ENCODE measurements at places on chromosomes 1 and 21. TPM values are rescaled to one million over a fixed set of nuclear protein-coding genes. Genes with fewer than 3 reads are reported as not detected.

The ATP1A4 gene
- total RNA-seq: not detected

DNA sequence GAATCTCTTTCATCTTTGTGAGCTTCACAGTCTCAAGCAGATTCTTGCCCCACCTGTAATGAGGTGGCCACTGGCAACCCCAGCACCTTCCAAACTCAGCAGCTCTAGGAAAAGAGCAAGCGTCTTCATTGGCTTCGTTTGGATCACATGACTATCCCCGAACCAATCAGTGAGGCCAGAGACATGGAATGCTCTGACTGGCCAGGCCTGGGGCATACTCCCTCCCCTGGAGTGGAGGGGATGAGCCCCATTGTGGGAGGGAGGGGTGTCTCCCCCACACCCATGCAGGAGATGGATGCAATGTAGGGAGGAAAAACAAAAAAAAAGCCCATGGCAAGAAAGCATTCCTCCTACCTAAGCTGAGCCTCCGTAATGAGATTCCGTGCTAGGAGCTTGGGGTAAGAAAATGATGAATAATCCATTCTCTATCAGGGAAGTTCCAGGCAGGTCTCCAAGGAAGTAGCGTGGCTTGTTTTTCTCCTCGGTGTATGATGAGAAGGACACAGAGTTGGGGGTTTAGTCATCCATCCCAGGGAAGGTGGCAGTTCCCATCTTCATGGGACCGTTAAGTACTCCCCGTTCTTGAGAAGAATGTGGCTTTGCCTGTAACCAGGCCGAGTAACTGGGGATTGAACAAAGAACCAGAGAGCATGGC, 32.7 kb downstream of the FHAD1 start:
- no peaks in the 10 kb centered on the region for H3K36me3 ChIP-seq
- H3K4me3 ChIP-seq: no peak overlapping the region
- H3K4me1 ChIP-seq: no peaks in the 10 kb centered on the region
- H3K27me3 ChIP-seq: no peaks in the 10 kb centered on the region
- no peak for DNase-seq
- no peak overlapping the region for H3K27ac ChIP-seq

DNA sequence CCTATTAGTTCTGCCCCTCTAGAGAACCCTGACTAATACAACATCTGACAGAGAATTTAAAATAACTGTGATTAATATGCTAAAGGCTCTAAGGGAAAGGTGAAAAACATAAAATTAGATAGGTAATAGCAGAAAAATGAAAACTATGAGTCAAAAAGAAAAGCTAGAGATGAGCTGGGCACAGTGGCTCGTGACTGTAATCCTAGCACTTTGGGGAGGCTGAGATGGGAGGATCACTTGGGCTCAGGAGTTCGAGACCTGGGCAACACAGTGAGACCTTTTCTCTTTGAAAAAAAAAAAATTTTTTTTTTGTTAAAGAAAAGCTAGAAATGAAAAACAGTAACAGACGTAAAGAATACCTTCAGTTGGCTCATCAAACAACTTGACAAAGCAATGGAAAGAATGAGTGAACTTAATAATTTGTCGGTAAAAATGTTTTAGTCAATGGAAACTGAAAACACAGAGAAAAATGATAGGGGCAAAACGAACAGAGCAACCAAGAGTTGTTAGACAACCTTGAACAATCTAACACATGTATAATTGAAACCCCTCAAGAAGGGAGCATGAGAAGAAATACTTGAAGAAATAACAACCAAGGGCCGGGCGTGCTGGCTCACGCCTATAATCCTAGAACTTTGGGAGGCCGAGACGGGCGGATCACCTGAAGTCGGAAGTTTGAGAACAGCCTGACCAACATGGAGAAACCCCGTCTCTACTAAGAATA, 132.9 kb upstream of the GFI1 start:
- no peaks in the 10 kb centered on the region for H3K4me1 ChIP-seq
- H3K36me3 ChIP-seq: no peaks in the 10 kb centered on the region
- no peak for DNase-seq
- H3K27ac ChIP-seq: no peak overlapping the region
- H3K27me3 ChIP-seq: no peaks in the 10 kb centered on the region

GRCh38 chr1:230787471-230787870, 40.3 kb downstream of the CAPN9 start:
- no peak overlapping the region for H3K27ac ChIP-seq
- H3K36me3 ChIP-seq: no peaks in the 10 kb centered on the region
- no peak for DNase-seq
- H3K27me3 ChIP-seq: no peaks in the 10 kb centered on the region
- no peak overlapping the region for H3K4me3 ChIP-seq
- no peaks in the 10 kb centered on the region for H3K4me1 ChIP-seq

The TBX15 gene
- total RNA-seq: not detected

GRCh38 chr1:45803299-45803780, at the start of gene MAST2:
TSS of gene MAST2 (plus strand) at chr1:45803612. CDS start at chr1:45803896, 284 bp downstream.
- H3K36me3 ChIP-seq: no peaks in the 10 kb centered on the region
- peak within 1 kb of the TSS; percentile 55 for H3K27ac ChIP-seq
- peak; percentile 56 for DNase-seq
- H3K27me3 ChIP-seq: no peaks in the 10 kb centered on the region
- H3K4me1 ChIP-seq: peaks cover 21% of the 10 kb centered on the region

GRCh38 chr1:205951746-205952145, 8.5 kb upstream of the SLC26A9 start:
- peaks cover 34% of the 10 kb centered on the region for H3K27me3 ChIP-seq
- H3K4me1 ChIP-seq: no peaks in the 10 kb centered on the region
- DNase-seq: no peak
- H3K36me3 ChIP-seq: no peaks in the 10 kb centered on the region

The CAPN2 gene
- total RNA-seq: 173 TPM

The PRKAA2 gene
- 1.6 TPM for total RNA-seq

The SYTL1 gene
- 75.9 TPM for total RNA-seq

DNA sequence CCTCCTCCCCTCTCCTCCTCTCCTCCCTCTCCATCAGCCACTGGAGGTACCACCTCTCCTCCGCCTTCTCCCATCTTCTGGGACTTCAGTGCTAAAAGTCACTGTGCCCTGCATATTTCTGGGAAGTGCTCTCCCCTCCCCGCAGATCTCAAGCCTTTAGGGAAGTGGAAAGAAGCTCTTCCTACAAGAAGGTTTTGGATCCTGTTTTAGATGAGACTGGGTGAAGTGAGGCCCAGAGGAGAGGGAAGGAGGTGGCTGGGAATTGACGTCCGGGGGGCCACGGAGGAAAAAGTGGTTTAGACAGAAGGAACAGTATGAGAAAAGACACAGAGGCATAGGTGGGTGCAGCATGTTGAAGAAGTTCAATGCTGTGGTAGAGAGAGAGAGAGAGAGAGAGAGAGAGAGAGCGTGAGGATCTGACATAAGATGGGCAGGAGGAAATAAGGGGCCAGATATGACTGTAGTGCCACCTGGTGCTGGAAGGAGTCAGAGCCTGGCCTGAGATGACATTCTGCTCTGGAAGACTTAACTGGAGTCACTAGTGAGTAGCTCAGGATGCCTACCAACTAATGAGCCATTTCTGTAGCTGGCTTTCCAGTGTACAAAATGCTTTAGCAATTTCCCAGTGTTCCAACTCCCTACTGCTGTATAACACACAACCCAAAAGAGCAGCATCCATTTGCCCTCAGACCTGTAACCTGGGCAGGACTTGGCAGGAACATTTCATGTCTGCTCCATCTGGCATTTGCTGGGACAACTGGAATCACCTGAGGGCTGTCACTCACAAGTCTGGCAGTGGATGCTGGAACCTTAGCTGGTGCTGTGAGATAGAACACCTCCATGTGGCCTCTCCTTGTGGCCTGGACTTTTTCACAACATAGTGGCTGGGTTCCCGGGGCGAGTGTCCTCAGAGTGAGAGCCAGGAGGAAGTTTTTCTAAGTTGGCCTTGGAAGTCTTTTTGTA, 16.6 kb upstream of the ZSCAN20 start:
- peaks cover 40% of the 10 kb centered on the region for H3K4me1 ChIP-seq
- H3K4me3 ChIP-seq: no peak overlapping the region
- H3K27me3 ChIP-seq: no peaks in the 10 kb centered on the region
- DNase-seq: peak; percentile 80
- no peaks in the 10 kb centered on the region for H3K36me3 ChIP-seq

DNA sequence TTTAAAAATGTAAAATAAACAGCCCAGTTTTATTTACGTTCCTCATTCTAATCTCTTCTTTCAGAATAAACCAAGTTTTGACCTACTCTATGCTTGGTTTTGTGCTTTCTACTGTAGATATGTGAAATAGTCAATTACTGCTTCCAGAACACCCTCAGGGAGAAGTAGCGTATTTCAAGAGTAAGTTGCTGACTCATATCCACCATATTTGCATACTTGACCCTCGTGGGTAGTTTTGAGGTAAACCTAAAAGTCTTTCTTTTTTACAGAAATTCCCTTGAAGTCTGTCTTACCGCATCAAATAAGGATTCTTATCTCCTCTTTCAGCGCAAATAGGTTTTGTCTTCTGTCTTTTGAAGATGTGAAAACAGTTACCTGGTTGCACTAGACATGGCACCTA, 1.4 kb upstream of the OR2L3 start:
- H3K4me1 ChIP-seq: no peaks in the 10 kb centered on the region
- no peak overlapping the region for H3K4me3 ChIP-seq
- no peaks in the 10 kb centered on the region for H3K27me3 ChIP-seq
- H3K36me3 ChIP-seq: no peaks in the 10 kb centered on the region
- H3K27ac ChIP-seq: no peak overlapping the region
- no peak for DNase-seq

- H3K27ac ChIP-seq: no peak overlapping the region
- peak; percentile 16 for DNase-seq
- H3K4me1 ChIP-seq: peaks cover 9% of the 10 kb centered on the region
- H3K27me3 ChIP-seq: no peaks in the 10 kb centered on the region
These were observed 97.8 kb downstream of the EBNA1BP2 start for GRCh38 chr1:43074244-43074643.

DNA sequence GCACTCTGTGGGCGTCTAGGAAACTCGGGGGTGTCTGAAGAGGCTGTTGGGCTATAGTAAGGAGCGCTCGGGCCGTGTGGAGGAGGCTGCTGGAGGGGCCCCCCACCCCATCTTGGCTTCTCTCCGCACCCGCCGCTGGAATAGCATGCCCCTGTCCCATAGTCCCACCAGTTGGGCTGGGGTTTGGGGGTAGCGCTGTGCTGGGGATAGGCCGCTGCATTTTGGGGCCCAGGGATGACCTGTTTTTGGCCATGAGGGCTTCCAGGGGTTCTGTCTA, 511 bp downstream of the EFNA3 start:
- H3K4me3 ChIP-seq: peak overlapping the region; percentile 90
- peaks cover 28% of the 10 kb centered on the region for H3K4me1 ChIP-seq
- no peak for DNase-seq
- no peaks in the 10 kb centered on the region for H3K36me3 ChIP-seq
- H3K27ac ChIP-seq: peak overlapping the region; percentile 31

The APOBEC4 gene
- total RNA-seq: not detected

DNA sequence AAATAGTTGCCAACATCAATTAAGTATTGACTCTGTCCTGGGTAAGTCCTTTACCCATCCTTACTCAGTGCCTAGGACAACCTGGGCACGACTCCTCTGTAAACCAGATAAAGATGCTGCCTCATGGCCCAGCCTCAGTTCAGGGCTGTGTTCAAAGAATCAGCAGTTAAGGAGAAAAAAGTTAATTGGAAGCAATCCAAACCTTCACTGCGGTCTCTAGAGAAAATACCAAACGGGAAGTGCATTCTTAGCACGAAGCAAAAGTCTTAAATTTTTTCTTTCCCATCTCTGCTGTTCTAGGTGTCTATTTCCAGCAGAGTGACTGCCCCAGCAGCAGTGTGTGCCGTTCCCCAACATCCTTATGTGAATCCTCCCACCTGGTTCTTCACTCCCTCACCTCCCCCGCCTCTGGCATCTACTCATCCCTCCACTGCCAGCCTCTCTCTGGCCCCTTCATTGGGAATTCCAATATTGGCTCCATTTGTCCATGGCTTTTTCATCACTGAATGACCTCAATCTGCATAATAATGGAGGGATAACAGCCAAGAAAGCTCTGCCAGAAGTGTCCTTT, 23.2 kb downstream of the KANK4 start:
- no peak for DNase-seq
- H3K27me3 ChIP-seq: no peaks in the 10 kb centered on the region
- H3K27ac ChIP-seq: no peak overlapping the region
- H3K4me3 ChIP-seq: no peak overlapping the region

DNA sequence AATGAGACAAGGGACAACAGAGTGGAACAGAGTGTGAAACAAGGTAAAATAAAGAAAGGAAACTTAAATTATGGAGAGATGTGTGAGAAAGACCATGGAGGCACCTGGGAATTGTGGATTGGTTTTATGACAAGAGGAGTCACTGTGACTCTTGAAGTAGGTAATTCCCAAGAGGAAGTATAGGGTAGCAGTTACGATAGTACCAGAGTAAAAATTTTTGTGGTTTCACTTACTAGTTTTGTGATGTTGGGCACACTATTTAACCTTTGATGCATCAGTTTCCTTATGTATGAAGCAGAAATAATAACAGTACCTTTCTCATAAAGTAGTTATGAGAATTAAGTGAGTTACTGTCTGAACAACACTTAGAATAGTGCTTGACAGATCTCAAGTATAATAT, 267.9 kb upstream of the DPYD start:
- DNase-seq: no peak
- H3K36me3 ChIP-seq: no peaks in the 10 kb centered on the region
- H3K27me3 ChIP-seq: no peaks in the 10 kb centered on the region
- H3K4me3 ChIP-seq: no peak overlapping the region
- no peak overlapping the region for H3K27ac ChIP-seq
- no peaks in the 10 kb centered on the region for H3K4me1 ChIP-seq

DNA sequence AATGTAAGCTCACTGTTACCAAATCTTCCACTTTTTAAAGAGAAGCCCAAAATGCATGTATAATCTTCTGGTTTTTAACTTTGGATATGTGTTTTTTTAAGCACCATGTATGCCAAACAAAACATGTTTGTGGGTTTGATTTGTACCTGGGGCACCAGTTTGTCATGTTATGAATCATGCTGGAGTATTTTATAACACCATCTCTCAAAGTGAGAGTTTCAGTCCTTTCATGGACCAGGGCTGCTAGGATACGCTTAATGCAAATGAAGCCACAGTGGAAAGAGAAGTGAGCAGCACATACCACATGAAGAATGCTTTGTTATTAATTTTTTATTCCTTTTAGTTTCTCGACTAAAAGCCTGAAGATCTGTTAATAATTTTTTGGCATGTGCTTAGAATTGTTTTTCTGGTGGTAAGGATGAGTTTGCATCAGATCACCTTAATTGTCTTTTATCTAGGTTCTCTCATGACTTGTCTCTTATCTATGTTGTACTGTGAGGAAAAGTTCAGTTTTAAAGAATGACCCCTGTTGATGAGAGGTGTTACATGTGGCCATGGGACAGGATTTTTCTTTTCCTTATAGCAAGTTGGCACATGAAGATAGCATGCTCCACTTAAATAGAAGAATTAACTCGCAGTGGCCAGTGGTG, 2.0 kb upstream of the RABGAP1L start:
- peaks cover 10% of the 10 kb centered on the region for H3K4me1 ChIP-seq
- H3K27me3 ChIP-seq: no peaks in the 10 kb centered on the region
- no peak overlapping the region for H3K27ac ChIP-seq
- DNase-seq: no peak
